ENCODE measurements at places on chromosomes 16 and 17. TPM values are rescaled to one million over a fixed set of nuclear protein-coding genes. Genes with fewer than 3 reads are reported as not detected.

- no peak for DNase-seq
Measured at GRCh38 chr16:29947897-29948296, 14.0 kb upstream of the TMEM219 start.

Gene TPSG1
- not detected for total RNA-seq

DNA sequence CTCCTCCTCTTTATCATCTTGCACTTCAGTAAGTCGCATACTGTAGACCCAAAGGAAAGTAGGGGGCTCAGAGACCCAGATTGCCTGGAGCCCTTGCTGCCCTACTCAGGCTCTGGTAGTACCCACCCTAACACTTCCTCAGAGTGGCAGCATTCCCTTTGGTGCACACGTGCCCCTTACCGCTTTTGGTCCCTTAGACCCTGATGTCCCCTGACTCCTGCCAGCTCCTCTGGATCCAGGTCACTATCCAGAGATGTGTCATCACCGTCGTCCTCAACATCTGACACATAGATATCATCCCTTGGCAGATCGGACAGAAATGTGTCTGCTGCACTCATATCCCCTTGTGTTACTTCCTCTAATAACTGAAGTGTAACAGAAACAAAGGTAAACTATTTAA is 5.4 kb upstream of the PSMC5 start:
- DNase-seq: no peak

Gene PCYT2
- 43.9 TPM for total RNA-seq

Gene VWA3A
- not detected for total RNA-seq

DNA sequence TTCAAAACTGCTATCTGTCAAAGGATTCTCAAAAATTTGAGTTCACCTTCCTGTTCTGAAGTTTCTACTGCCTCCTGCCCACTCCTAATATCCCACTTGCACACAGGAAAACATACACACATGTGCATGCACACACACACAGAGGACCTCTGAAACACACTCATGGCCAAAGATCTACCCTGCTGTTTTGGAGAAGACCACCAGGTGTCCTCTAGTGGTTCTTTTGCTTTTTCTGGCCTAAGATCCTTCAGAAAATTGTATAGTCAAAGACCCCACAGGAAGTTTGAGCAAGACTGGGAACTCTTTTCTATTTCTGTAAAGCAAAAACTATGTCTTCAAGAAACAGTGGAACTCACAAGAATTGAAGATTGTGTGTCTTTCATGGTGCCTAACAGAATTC is 90.2 kb downstream of the CDH8 start:
- DNase-seq: no peak

DNA sequence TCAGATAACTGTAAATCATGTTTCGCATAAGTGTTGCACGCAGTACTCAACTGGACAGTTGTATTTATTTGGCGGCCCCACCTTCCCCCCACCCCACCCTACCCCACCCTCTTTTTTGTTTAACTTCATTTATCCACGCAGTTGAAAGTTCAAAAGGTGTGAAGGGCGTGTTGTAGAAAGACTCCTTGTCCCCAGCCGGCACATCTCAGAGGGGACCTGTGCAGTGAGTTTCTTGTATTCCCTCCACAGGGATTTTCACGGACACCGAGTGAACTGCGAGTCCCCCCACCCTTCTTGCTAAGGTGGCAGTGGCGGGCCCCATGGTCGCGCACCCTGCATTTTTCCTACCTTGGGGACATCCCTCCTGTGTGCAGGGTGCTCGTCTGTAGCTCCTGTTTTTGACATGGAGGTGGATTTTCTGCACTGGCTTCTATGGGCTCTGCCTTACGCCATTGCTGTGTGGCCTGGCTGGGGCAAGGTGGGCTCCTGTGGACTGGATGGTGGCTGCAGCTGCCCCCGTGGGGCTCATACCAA is 36.2 kb downstream of the ADCY7 start:
- no peak for DNase-seq

Gene FAAP100
- 26.0 TPM for total RNA-seq

Gene GNAO1
- total RNA-seq: not detected

- DNase-seq: no peak
Measured at GRCh38 chr16:5252791-5253190, 155.2 kb upstream of the EEF2KMT start.

DNA sequence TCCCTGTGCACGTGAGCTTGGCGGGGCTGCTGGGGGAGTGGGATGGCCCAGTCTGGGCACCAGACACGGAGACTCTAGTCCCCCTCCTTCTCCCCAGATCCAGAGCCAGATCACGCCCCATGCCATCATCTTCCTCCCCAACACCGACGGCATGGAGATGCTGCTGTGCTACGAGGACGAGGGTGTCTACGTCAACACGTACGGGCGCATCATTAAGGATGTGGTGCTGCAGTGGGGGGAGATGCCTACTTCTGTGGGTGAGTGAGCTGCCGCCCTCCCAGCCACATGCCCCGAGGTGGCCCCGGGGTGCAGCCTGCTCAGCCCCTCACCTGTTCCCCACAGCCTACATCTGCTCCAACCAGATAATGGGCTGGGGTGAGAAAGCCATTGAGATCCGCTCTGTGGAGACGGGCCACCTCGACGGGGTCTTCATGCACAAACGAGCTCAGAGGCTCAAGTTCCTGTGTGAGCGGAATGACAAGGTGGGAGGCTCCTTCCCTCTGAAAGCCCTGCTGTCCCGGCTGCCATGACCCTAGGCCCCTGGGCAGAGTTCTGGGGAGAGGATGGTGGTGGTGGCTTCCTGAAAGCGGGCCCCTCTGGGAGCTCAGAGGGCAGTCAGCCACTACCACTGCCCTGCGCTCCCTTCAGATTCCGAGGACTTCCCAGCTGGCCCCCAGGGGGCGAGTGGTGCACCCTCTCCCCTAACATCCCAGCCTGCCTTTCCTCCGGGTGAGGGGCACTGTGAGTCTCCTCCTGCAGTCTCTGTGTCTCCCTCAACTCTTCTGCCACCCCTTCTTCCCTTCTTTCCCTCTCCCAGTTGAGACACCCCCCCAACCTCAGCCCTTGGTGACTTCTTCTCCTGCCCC is 2.8 kb upstream of the C17orf107 start:
- DNase-seq: no peak

DNA sequence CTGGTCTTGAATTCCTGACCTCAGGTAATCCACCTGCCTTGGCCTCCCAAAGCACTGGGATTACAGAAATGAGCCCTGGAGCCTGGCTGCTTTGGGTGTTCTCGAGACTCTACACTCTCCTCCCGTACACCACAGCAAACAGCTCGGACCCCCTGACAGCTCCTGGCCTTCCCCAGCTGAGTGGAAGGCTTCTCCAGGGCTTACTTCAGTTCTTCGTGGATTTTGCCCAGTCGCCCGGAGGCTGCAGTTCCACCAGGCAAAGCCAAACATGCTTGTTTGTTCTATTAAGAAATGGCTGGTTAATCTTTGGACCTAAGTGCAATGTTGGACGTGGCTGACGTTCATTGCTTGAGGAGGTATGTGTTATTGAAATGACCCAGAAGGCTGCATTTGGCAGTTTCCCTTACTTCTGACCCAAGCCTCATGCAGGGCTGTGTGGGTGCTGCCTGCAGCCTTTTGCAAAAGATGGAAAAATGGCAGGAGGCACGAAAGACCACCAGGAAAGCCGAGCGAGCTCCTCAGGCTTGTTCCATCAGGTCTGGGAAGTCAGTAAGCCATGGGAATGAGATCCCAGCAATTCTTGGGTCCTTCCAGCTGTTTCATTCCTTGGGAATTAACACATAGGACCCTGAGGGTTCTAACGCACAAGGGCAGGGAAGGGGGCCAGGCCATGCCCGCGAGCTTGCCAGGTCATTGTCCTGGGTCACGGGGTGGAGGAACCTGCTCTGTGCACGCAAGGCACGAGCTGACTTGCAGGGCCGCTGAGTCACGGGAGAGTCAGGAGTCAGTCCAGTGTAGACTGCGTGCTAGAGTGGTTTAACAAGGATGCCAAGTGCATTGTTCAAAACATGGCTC is 23.9 kb upstream of the KLHDC4 start:
- DNase-seq: peak; percentile 86

DNA sequence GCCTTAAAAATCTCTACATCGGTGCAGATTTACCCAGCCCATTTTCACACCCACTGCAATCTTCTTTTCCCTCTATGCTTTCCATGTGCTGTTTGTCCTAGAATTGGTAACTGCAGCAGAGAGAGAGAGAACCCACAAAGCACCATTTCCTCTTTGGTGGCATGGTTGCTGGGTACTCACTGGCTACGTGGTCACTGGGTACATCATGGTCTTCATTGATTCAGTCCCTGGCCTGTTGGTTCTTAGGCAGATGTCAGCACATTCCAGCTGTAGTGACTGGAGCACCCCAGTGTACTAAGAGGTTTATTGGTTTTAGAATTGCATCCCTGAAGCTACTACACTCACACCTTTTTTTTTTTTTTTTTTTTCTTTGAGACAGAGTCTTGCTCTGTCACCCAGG is 156.1 kb upstream of the CACNG5 start:
- no peak for DNase-seq

DNA sequence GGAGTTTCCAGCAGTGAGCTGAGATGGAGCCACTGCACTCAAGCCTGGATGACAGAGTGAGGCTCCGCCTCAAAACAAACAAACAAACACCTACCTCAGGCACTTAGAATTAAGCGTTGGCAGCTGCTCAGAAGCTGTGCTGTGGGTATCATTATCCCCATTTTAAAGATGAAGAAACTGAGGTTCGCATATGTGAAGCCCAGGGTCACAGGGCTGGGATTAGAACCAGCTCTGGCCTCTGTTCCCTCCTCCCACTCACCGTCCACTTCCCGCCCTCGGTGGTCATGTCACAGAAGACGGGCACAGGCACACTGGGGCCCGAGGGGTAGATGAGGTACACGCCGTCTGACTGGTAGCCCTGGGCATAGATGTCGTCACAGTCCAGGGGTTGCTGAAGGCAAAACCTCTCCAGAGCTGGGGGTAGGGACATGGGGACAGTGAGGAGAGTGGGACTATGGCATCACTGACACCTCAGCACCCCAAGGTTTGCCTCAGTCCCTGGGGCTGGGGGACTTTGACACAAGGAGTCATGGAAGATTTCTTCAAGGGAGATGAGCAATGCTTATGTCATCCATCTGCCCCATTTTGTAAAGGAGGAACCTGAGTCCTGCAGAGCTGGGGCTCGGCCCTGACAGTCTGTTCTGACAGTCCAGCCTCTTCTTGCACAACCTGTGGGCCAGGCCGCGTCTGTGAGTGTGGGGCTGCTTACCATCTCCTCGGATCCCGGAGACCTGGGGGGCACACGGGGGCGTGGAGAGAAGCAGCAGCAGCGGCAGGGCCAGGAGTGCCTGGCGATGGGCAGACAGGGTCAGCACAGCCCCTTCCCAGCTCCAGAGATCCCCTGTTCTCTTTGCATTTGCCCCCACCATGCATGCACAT is 700 bp downstream of the MFAP4 start:
- DNase-seq: peak; percentile 95

GRCh38 chr16:30805056-30805369 is 18.0 kb upstream of the ZNF629 start:
- peak; percentile 17 for DNase-seq

DNA sequence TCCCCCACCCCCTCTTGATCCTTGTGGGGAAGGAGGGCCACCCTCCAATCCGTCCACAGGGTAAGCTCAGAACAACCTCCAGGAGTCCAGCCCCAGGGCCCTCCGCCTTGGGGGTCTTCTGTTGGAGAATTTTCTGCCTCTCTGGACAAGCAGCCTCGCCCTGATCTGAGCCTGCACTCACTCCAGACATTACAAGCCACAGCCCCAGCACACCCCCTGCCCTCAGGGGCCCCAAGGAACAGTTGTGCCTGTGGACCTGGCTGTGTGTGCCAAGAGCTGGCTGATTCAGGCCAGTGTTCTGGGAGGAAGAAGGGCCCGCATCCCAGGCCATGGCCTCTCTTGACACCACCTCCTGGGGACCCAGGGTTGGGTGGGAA is 477 bp upstream of the ARHGAP27 start:
- no peak for DNase-seq

- no peak for DNase-seq
Measured at GRCh38 chr16:3115561-3115960, 3.2 kb downstream of the ZNF205 start.

Gene OR1D5
- not detected for total RNA-seq

DNA sequence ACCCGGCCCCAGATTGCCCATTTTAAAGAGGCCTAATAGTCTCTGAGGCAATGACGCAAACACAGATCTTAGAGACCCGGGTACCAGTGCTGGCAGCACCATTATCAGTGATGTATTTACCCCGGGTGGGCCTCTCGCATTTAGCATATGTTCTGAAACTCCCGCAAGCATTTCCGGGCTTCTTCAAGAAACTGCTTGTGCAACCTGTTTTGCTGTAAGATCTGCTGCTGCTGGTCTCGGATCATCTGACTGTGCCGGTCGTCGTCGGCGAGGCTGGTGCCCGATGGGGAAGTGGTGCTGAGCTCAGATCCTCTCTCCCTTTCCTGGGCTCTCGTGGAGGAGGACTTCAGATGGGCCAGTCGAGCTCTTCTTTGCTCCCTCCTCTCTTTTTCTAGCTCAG is 12.5 kb downstream of the CEP295NL start:
- DNase-seq: no peak

- no peak for DNase-seq
Measured at GRCh38 chr17:70468661-70469060, 299.3 kb downstream of the KCNJ2 start.

GRCh38 chr16:59179446-59180082 is 445.4 kb upstream of the GOT2 start:
- DNase-seq: no peak
